T follicular helper cell (primary cell): ENCODE measurements at places on chromosomes 13 and 19.
A peak's percentile ranks its signal among the peaks of the same experiment; 100 is the strongest.

- DNase-seq = no peak
Observed at GRCh38 chr19:53132141-53132991, at the start of gene ZNF415. ZNF415 (minus strand) TSS chr19:53132910; CDS start chr19:53122676, 10,234 bp downstream.

DNA sequence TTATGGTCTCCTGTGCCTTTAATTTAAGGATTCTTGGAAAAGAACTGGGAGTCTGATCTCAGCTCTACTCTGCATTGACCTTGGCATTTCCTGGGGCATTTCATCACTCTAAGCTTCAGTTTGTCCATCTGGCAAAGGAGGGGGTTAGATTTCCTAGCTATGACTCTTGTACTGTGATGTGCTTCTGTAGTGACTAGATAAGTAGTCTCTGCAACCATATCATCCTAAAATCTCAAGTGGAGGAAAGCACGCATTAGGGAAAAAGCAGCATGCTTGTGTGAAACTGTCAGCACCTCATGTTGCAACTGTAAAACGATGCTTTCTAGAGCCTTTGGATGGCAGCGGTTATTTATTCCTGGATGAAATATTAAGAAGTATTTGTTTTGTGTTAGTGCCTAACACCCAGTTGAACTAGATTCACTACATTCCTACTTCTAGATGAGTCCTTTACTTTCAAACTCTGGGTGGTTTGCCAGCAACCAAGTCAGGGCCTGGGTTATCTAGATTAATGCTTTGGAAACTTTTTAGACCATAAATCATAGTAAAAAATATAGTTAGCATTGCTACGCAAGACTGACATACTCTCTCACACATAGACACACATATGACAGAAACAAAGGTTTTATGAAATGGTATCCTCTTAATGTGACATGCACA is 6.8 kb downstream of the WDFY2 start:
- DNase-seq = no peak

GRCh38 chr13:76697288-76697687 is 188.9 kb downstream of the KCTD12 start:
- no peak for DNase-seq

DNA sequence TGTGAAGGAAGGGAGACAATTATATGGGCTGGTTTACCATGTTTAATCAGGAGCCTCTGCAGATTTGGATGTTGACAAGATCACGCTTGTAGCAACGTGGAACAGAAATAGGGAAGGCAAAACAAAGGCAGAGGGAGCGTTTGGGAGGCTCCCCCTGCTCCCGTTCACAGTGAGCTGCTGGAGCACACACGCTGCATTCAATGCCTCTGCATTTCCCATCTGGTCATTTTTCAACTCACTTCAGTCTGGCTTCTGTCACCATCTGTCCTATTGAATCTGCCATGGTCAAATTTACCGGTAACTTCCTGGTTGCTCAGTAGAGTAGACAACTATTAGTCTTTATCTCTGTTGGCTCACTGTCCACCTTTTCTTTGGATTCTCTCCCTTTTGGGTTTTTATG is 91.0 kb downstream of the NHLRC3 start:
- no peak for DNase-seq

DNA sequence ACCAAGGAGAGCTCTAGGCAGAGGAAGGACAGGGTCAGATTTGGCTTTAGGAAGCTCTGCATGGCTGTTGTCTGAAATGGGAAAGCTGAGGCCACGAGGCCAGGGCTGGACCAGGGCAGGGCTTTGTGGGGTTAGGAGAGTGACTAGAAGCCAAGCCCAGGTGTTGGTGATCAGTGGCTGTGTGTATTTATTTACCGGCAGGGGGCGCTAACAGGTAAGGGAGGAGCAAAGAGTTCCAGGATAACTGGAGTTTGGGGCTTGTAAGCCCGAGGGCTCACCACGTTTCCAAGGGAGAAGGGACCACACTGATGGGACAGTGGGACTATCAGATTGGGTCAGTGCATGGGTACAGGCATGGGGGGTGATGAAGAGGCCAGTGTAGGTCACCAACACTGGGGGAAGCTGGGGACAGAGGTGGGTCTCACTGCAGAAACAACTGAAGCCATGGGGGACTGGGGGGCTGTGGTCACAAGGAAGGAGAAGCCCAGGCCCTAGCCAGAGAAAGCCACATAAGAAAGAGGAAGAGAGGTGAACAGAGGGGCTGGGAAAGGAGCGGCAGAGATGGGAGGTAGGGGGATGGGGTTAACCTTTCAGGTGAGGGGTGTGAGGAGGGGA is 3.9 kb downstream of the TMEM147 start:
- peak; percentile 32 for DNase-seq

- DNase-seq = peak; percentile 56
Observed at GRCh38 chr19:49333811-49334288, 1.4 kb upstream of the CD37 start.

- DNase-seq = no peak
Observed at GRCh38 chr13:71801781-71802180, 65.2 kb downstream of the DACH1 start.

DNA sequence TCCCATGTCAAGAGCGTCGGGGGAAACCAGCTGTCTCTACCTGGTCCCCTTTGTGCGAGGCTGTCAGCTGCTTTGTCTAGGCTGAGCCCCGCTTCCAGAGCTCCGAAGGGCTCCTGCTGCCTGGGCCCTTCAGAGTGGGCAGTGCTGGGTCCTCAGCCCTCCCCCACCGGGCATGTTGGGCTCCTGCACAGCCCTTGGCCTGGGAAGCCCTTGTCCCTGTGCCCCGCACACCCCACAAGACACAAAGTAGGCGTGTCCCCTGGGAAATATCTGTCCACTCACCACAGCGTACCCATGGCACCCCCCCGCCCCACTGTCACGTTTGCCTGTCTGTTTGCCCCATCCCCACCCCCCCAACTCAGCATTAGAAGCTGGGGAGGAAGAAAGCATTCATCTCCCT is 39.6 kb upstream of the RANBP3 start:
- no peak for DNase-seq

DNA sequence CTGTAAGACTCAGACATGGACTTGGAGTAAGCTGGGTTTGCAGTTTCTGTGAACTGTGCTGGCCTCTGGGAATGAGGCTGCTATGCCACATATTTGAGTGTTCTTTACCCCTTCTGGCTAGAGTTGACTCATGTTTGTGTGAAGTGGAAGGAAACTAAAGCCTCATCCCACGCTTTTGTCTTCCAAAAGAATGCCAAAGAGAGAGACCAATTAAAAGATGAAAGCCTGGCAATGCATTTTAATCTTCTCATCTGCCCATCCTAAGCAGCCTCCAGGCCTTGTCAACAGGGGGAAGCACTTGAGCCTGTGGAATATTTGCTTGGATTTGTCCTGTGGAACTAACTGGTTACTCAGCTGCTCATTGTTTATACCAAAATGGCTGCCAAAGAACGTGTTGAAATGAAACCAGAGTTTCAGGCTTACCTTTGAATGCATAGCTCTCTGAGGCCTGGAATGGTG is 49.1 kb downstream of the LMO7 start:
- no peak for DNase-seq

GRCh38 chr19:37306383-37306963 is 64.4 kb upstream of the ZNF527 start:
- DNase-seq = no peak

- no peak for DNase-seq
Observed at GRCh38 chr19:475360-475759, 14.5 kb upstream of the SHC2 start.

DNA sequence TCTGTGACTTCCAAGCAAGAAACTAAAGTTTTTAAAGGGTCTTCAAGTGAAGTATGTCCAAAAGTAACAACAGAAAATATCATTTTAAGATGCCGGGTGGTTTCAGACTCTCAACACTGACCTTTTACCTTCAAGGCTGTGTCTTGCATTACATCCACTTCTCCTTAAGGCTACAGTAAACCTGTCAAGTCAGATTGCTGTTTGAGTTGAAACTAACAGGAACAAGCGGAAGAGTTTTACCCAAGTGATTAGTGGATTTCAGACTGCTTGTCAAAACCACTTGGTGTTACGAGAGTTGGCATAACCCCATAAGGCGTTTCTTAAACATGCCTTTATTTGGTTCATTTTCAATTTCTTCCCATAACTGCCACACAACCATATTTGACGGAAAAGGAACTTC is 283.1 kb downstream of the DCT start:
- no peak for DNase-seq

- DNase-seq = no peak
Observed at GRCh38 chr19:35528218-35529038, at the start of gene SBSN. SBSN (minus strand) TSS chr19:35528311; CDS start chr19:35528281, 30 bp downstream.
